ENCODE measurements at places on chromosomes 6 and 20. TPM values are rescaled to one million over a fixed set of nuclear protein-coding genes. Genes with fewer than 3 reads are reported as not detected.
A peak's percentile ranks its signal among the peaks of the same experiment; 100 is the strongest.

Gene SLC35D3
- 0.71 TPM for polyA plus RNA-seq

Gene SIRPB1
- polyA plus RNA-seq, result 1.2 TPM

- no peak overlapping the region for H3K27ac ChIP-seq
- no peaks in the 10 kb centered on the region for H3K36me3 ChIP-seq
- peaks cover 4% of the 10 kb centered on the region for H3K4me1 ChIP-seq
Observed at GRCh38 chr20:33945391-33946081, 48.2 kb upstream of the RALY start.

Gene PRSS35
- 28.9 TPM for polyA plus RNA-seq

- no peak overlapping the region for H3K27ac ChIP-seq
- H3K27me3 ChIP-seq, result no peaks in the 10 kb centered on the region
- H3K36me3 ChIP-seq, result no peaks in the 10 kb centered on the region
Observed at GRCh38 chr6:161010418-161010817, 18.8 kb downstream of the MAP3K4 start.

DNA sequence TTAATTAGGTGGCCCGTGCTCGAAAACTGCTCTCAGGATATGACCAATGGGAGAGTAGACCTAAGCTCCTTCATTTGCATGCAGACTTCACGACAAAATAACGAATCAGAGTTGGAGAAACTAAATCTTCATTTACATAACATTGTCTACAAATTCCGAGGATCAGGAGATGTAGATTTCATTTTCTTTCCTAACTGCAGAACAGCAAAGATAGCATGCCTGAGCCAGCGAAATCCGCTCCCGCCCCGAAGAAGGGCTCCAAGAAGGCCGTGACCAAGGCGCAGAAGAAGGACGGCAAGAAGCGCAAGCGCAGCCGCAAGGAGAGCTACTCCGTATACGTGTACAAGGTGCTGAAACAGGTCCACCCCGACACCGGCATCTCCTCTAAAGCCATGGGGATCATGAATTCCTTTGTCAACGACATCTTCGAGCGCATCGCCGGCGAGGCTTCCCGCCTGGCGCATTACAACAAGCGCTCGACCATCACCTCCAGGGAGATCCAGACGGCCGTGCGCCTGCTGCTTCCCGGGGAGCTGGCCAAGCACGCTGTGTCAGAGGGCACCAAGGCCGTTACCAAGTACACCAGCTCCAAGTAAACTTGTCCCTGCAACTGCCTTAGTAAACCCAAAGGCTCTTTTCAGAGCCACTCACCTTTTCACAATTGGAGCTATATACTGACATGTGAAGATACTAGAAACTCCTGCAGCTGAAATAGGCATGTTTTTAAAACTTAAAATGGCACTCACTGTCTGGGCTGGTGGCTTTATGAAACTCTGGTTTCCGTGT, 96.5 kb downstream of the HFE start:
- H3K4me1 ChIP-seq, result peaks cover 11% of the 10 kb centered on the region
- H3K27me3 ChIP-seq, result no peaks in the 10 kb centered on the region
- no peaks in the 10 kb centered on the region for H3K36me3 ChIP-seq
- H3K27ac ChIP-seq, result peak overlapping the region; percentile 94
- DNase-seq, result no peak
- H3K4me3 ChIP-seq, result peak overlapping the region; percentile 73

DNA sequence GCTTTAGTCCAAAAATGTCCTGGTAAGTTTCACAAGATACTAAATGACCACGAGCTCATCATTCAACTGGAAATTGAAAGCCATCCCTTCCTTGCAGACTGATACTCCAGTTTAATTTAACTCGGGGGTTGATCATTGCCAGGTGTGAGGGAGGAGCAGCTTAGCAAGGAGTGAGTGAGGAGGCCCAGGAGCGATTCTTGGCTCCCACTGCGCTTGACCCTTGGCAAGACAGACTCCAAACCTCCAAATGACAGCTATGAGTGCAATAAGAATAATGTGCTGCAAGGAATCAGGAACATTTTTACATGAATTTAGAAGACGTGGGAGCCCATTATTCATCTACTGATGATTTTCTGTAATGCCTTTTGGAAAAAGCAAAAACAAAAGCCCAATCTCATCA, 64.9 kb downstream of the LAMA4 start:
- peak overlapping the region; percentile 36 for H3K27ac ChIP-seq
- H3K27me3 ChIP-seq, result no peaks in the 10 kb centered on the region
- peaks cover 4% of the 10 kb centered on the region for H3K4me1 ChIP-seq
- DNase-seq, result no peak
- H3K36me3 ChIP-seq, result peaks cover 4% of the 10 kb centered on the region

DNA sequence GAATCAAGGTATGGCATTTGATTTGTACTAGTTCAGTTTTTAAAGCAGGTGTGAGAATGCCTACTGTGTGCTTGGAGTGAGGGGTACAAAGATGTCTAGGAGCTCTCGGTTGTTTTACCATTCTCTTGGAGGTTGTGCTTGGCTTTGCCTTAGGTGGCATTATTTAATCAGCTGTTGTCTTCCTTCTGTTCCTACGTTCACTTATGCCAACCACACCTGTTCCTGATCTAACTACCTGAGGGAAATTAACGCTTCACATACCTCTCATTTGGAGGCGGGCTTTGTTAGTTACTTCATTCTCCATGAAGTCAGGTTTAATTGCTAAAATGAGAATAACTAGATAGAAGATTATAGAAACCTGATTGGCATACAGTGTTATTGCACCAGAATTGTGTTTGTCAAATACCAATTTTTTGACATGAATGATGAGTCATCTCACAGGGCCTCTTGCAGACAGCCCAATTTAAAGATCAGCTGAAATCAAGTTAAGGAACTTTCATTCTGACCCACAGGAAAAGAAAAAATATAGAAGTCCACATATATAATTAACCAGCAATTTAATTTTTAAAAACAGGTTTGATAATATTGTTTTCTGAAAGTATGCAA, 24.8 kb upstream of the PBOV1 start:
- H3K27ac ChIP-seq, result no peak overlapping the region
- DNase-seq, result no peak
- no peak overlapping the region for H3K4me3 ChIP-seq
- H3K36me3 ChIP-seq, result no peaks in the 10 kb centered on the region

DNA sequence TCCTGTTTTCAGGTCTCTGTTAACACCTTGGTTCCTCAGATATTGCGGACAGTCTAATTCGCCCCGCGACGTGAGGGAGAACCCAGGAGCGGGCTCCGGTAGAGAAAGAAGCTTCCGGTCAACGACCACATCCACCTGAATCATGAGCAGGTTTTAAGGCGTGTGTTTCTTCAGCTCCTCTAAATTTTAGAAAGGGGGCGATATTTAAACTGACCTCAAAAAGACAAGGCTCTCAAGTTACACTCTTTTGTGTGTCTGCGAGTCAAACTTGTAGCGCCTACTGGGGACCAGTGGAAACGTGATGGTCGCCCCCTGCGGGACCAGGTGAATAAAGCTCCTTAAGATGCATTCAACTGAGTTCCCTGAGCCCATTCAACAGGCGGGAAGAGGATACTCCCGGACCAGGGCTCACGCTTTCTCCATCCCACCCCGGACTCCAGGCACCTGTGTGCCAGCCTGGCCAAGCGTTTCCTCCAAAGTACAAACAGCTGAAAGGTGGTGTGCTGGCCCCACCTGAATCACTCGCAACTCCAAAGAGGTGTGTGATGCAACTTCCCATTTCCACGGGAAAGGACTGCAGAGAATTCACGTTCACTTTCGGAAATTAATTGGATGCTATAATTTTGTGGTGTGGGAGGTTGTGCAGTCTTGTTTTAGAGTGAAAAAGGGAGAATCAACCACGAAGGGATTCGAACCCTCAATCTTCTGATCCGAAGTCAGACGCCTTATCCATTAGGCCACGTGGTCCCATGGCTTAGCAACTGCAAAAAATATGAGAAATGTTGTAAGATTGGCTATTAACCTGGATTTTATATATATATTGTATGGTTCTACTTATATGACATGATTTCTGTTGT, 17.0 kb downstream of the GPX5 start:
- H3K36me3 ChIP-seq, result no peaks in the 10 kb centered on the region
- H3K27me3 ChIP-seq, result peaks cover 4% of the 10 kb centered on the region
- H3K4me3 ChIP-seq, result peak overlapping the region; percentile 29
- peak; percentile 39 for DNase-seq

Gene TCP11
- 0.48 TPM for polyA plus RNA-seq

DNA sequence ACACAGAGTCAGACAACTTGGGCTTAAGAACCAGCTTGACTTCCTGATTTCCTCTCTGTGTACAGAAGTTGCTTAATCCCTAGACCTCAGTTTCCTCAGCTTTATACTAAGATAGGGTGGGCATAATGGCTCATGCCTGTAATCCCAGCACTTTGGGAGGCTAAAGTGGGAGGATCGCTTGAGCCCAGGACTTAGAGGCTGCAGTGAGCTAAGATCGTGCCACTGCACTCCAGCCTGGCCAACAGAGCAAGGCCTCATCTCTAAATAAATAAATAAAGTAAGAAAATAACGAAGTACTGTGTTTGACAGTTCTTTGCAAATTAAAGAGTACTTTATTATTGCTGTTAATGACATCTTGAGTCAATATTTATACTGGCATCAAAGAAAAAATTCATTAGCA, 41.7 kb downstream of the CNKSR3 start:
- peaks cover 3% of the 10 kb centered on the region for H3K4me1 ChIP-seq

- no peak for DNase-seq
- H3K36me3 ChIP-seq, result peaks cover 7% of the 10 kb centered on the region
- H3K27me3 ChIP-seq, result no peaks in the 10 kb centered on the region
- H3K4me1 ChIP-seq, result peaks cover 14% of the 10 kb centered on the region
Observed at GRCh38 chr20:10242166-10242565, 23.5 kb downstream of the SNAP25 start.

GRCh38 chr6:75932067-75932466, 140.4 kb downstream of the IMPG1 start:
- H3K36me3 ChIP-seq, result no peaks in the 10 kb centered on the region
- H3K4me3 ChIP-seq, result no peak overlapping the region
- peak; percentile 44 for DNase-seq

GRCh38 chr6:10313799-10314162, 101.1 kb downstream of the TFAP2A start:
- no peak overlapping the region for H3K27ac ChIP-seq
- no peaks in the 10 kb centered on the region for H3K27me3 ChIP-seq

DNA sequence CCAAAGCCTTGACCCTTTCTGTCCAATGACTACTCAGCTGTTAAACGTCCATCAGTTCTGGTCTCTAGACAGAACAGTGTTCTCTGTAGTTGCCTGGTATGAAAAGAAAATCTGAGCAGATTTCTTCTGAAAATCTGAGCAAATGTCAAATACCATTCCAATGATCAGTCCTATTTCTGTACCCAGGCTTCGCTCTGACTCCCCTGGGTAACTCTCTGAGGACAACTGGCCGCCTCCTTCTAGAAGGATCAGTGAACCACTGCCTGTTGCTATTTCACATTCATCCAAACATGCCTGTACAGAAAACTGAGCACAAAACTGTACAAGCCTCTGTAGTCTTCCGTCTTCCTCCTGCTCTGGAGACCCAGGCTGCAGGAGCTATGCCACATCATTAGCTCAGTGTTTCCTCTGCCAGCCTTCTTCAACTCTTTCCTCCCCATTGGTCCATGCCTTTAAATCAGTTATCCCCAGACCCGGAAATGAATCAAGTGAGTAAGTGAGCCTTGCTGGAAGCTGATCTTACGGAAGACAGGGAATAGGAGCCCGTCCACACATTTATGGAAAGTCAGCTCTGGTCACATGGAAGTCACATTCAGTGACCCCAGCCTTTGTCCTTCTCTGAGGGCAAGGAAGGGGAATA, 63.3 kb downstream of the DAAM2 start:
- H3K4me3 ChIP-seq, result no peak overlapping the region
- H3K4me1 ChIP-seq, result peaks cover 4% of the 10 kb centered on the region
- H3K36me3 ChIP-seq, result peaks cover 12% of the 10 kb centered on the region
- H3K27me3 ChIP-seq, result no peaks in the 10 kb centered on the region
- H3K27ac ChIP-seq, result no peak overlapping the region

Gene GPR63
- polyA plus RNA-seq, result 3.9 TPM

Gene CTCFL
- polyA plus RNA-seq, result 0.24 TPM

Gene SAMD3
- polyA plus RNA-seq, result 3.9 TPM

GRCh38 chr6:122187186-122187585, 212.3 kb upstream of the HSF2 start:
- H3K4me3 ChIP-seq, result no peak overlapping the region
- H3K36me3 ChIP-seq, result no peaks in the 10 kb centered on the region
- no peak for DNase-seq
- no peak overlapping the region for H3K27ac ChIP-seq
- no peaks in the 10 kb centered on the region for H3K4me1 ChIP-seq

Measured in spinal cord (tissue), 10 donors.